ENCODE measurements at places on chromosomes 7 and 10. TPM values are rescaled to one million over a fixed set of nuclear protein-coding genes. Genes with fewer than 3 reads are reported as not detected.

DNA sequence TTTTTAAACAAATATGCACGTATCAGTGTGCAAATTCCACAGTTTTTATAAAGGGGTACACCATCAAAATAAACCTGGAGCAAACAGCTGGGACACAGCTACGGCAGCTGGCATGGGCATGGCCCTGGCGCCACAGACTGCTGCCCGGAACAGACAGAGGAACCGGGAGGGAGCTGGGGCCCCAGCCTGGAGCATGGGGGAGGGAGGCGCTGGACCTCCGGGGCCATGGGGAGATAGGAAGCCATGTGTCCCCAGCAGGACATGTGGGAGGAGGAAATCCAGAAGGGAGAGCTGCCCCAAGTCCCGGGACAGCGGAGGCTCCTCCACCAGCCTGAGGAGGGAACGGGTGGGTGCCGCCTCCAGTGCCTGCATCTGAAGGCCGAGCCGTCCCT, 180.1 kb downstream of the MAD1L1 start:
- DNase-seq, result no peak

GRCh38 chr10:76175533-76176165, 744.2 kb downstream of the LRMDA start:
- no peak for DNase-seq

DNA sequence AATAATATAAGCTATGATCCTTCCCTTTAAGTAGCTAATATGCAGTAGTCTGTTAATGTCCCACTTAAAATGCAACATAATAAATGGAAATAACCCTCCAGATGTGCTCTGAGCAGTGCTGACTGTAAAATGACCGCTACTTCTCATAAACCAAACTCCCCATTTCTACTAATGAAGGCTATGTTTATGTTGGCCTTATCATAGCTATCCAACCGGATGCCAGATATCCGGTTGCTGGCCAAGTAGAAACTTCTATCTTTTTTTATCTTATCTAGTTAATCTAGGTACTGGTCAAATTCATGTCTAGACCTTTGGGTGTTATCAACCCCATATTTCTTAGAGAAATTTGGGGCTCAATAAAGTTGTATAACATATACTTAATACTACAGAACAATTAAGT, 56.6 kb downstream of the CHRM2 start:
- no peak for DNase-seq

GRCh38 chr7:139502226-139502625, 18.8 kb upstream of the KLRG2 start:
- DNase-seq, result no peak

DNA sequence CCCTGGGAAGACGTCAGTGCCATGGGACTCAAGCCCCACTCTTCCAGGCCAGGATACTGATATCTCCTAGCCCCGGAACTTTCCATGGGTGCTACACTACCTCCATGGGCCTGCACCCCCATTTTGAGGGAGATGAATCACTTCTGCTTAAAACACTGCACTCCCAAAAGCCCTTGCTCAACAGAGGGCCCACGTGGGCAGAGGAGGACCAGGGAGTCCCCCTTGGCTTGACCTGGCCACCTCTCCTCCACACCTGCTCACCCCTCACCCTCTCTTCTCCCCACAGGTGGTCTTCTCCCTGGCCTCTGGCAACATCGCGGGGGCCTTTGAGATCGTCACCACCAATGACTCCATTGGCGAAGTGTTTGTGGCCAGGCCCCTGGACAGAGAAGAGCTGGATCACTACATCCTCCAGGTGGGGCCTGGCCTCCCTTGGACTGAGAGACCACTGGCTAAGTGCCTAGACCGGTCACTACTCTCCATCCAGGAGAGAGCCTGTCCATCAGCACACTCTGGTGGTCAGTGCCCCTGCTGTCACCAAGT, 19.9 kb upstream of the C10orf105 start:
- no peak for DNase-seq

DNA sequence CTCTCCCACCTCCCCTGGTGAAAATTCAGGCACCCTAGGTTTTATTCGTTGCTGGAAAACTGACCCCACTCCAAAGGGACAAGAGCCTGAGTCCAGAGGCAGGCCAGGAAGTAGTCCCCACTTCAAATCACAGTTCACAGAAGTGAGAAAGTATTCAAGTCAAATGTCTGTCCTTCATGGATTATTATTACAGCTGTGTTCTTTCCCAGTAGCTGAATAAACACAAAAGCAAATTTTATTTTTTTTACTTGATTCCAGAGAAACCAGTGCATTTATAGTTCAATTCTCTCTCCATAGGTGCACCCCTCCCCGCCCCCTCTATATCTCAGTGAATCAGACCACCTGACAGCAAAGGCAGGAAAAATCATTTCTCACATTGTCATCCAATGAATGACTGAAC, 113.8 kb upstream of the COL1A2 start:
- no peak for DNase-seq

Gene CALHM1
- not detected for total RNA-seq

Gene TMEM26
- 0.32 TPM for total RNA-seq

Measured in heart right ventricle (tissue), 16 donors.